ENCODE measurements at places on chromosomes 6 and 20.
A peak's percentile ranks its signal among the peaks of the same experiment; 100 is the strongest.

DNA sequence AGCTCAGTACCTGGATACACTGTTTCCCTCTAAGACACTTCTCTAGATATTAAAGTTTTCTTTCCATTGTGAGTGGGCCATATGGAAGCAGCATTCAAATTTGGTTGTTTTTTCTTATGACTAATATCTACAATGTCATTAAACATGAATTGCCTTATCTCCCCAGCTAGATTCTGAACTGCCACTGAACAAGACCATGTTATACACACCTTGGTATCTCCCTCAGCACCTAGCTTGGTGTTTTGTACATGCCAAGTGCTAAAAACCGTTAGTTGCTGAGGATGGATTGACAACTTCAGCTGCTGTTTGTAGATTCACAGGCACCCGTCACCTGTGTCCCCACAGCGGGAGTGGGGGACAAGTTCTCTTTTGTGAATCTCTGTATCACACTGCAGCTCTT, 131.1 kb downstream of the KIF13A start:
- no peak for DNase-seq

- no peak for DNase-seq
Measured at GRCh38 chr20:38001173-38001875, 31.9 kb downstream of the TTI1 start.

GRCh38 chr6:113258771-113259170, 598.4 kb upstream of the MARCKS start:
- DNase-seq: no peak

DNA sequence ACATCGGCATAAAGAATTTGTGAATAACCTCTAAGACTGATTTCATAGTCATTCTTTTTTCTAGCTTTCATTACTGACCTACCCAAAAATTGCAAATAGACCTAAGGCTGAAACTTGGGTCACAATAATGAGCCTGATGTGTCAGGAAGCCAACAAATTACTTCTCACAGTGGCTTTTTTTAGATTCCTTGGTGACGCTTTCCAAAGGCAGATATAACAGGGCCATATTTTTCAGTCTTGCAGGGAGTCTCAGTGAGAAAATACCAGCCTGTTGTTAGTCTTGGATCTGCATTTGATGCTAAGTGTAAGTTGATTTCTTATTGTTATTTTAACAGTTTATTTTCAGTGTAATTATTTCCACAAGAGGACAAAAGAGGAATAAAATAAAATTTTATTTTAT, 179.7 kb downstream of the KHDC1L start:
- no peak for DNase-seq

DNA sequence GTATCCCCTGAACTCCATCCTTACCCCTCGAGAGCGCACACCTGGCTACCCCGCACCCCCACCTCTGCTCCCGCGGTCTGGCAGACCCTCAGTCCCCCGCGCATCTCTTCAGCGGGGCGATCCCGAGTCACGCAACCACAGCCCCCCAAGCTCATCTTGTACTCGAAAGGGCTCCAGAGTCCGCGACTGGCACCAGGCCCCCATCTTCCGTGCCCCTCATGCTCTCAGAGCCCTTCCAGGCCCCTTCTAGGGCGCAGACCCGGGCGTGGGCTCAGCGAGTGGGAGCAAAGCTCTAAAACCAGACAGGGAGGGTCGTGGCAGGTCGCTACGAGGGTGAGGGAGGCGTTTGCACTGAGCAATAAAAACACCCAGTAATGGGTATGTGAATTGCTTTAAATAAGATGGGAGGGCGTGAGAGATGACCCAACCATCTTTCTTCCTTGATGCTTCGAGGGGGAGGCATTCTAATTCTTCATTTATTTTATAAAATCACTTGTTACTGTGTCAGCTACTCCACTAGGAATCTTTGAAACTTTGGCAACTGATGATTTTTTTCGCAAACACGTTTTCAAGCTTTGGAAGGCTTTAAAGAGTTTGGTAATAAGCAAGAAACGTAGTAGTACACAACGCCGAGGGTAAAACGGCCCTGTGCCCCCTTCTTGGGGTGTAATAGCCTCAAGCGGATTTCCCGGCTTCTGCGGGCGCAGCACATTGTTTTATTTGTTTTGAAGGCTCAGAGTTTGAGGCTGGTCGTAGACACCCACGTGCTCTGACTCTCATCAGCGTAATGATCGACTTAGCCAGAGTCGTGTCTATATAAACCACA, 42.6 kb upstream of the SUPT3H start:
- DNase-seq: peak; percentile 29

GRCh38 chr6:105896821-105897095, 189.4 kb upstream of the PRDM1 start:
- no peak for DNase-seq

DNA sequence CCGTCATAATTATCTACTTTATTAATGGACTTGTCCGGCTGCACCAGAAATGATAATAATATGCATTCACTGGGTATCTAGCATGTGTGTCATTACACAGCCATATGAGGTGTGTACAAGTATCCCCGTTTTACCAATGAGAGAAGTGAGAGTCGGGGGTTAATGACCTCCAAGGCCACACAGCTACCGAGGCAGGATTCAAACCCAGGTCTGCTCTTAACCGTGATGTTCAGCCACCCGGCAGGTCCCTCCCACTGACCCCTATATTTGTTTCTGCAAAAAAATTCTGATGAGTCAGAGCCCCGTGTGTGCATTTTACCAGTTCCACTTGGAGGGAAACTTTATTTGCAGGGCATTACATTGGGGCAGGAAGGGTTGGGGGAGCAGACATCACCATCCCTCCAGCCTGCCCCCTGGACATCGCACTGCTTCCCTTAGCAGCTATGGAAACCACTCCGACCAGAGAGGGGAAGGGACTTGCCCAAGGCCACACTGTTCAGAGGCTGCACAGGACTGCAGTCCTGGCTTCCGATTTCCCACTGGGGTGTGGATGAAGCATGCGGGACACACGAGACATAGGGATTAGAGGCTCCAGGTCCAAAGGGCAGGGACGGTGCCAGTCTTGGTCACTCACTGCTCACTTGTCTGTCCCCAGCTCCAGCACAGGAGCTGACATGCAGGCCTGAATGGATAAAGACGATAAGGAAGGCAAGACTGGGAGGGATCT, 10.1 kb upstream of the SRC start:
- no peak for DNase-seq

DNA sequence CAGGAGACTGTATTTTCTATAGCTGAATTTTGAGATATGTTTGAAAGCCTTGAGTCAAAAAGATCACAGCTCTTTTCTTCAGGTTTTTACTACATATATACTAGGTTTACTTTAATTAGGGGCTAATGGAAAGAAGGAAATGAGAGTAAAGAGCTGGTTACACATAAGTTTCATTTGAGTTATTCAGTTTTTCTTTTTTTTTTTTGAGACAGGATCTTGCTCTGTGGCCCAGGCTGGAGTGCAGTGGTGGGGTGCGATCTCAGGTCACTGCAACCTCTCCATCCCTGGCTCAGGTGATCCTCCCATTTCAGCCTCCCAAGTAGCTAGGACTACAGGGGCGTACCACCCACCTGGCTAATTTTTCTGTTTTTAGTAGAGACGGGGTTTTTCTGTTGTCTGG, 4.8 kb downstream of the ARFGEF2 start:
- DNase-seq: no peak

GRCh38 chr20:37356387-37356786, 10.4 kb downstream of the SRC start:
- no peak for DNase-seq

- no peak for DNase-seq
Measured at GRCh38 chr6:151494235-151494935, 568 bp downstream of the CCDC170 start.

GRCh38 chr6:53930330-53930729, 135.5 kb downstream of the LRRC1 start:
- DNase-seq: no peak

DNA sequence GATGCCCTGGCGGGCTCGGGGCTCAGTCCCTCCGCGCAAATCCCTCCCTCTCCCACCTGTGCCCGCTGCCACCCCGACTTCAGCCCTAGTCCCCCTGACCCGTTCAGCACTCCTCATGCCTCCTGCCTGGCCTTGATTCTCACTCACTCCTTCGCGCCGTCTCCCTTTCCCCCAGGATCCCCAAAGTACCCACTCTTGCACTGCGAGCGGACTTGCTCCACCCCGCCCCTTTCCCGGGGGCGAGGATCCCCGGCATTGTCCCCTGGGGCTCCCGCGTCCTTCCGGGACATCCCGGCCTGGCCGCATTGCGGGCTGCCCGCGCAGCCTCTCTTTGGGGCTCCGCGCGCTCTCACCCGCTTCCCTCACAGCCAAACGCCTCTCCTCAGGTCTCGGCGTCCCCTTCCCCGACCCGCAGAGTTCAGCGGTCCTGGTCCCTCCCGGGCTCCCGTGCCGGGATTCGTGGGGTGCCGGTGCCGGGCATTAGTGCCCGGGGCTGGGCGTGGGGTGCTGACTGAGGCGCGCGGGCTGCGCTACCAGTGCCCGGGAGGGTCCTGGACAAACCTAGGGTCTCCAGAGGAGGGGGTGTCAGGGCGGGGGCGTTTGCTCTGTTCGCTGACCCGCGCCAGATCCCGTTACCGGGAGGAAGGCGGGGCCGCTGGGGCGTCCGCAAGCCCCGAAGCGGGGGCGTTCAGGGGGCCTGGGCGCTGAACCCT, 45.5 kb upstream of the SUPT3H start:
- peak; percentile 22 for DNase-seq

DNA sequence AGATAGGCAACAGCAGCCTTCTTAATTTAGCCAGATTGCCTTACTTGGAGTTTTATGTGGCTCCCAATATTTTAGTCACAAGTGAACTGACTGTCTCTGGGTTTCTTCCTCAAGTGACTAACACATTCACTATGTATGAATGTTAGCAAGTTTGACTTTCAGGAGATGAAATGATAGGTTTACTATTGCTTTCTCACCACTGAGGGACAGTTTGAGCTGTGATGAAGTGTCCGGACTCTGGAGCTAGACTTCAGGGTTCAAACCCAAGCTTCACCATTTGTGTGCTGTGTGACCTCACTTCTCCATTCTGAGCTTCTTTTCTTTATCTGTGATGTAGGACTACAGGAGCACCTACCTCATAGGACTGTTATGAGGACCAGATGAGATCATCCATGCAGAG, 8.2 kb downstream of the DHX35 start:
- DNase-seq: no peak

DNA sequence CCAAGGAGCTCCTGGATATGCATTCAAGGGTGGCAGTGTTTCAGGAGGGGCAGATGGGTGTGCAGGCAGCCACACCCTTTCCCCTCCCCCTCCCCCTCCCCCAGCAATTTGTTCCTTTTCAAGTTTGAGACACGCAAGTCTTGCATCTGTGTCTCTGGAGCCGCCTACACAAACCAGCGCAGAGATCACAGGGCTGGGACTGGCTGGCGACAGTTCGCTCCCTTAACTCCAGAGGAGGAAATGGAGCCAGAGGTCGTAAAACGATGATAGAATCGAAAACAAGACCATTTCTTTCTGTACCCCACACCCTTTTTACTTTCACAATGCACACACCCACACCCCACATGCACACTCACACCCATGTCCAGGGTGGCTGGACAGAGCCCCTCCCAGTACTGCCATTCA, 163.1 kb downstream of the LY86 start:
- DNase-seq: no peak

DNA sequence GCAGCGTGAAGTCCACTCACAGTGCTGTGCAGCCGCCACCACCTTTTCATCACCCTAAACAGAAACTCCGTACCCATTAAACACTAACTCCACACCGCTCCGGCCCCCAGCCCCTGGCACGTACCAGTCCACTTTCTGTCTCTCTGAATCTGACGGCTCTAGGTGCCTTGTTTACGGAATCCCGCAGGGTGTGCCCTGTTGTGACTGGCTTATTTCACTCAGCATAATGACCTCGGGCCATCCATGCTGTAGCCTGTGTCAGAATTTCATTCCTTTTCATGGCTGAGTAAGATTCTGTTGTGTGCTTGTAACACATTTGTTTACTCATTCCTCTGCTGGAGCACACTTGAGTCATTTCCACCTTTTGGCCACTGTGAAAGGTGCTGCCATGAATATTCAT, 18.0 kb downstream of the TCFL5 start:
- no peak for DNase-seq

GRCh38 chr6:99514089-99514488, 1.1 kb downstream of the USP45 start:
- no peak for DNase-seq

DNA sequence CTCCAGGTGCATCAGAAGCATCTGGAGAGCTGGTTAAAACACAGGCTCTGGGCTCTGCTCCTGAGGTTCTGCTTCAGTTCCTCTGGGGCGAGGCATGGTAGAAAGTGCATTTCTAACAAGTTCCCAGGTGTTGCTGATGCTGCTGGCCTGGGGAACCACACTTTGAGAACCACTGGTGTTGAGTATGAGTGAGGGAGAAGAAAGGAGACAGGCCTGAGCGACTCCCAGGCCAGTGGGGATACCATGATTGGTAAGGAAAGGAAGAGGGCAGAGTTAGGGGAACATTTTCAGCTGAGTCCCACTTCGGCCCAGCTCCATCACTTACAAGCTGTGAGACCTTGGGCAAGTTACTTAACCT, 36.8 kb downstream of the KIAA1755 start:
- DNase-seq: no peak

GRCh38 chr6:10532392-10532791, 11.2 kb downstream of the GCNT2 start:
- no peak for DNase-seq
